ENCODE measurements at places on chromosomes 4 and X.

GRCh38 chrX:11040405-11040804 is 70.7 kb upstream of the HCCS start:
- DNase-seq: no peak

GRCh38 chr4:244471-244870 is 60.8 kb downstream of the ZNF732 start:
- peak; percentile 9 for DNase-seq

GRCh38 chrX:150429594-150429993 is 66.5 kb downstream of the MAMLD1 start:
- no peak for DNase-seq

GRCh38 chrX:35696760-35697234 is 101.3 kb upstream of the MAGEB16 start:
- no peak for DNase-seq

- no peak for DNase-seq
These were observed 11.9 kb upstream of the SH3KBP1 start for GRCh38 chrX:19899217-19899788.

DNA sequence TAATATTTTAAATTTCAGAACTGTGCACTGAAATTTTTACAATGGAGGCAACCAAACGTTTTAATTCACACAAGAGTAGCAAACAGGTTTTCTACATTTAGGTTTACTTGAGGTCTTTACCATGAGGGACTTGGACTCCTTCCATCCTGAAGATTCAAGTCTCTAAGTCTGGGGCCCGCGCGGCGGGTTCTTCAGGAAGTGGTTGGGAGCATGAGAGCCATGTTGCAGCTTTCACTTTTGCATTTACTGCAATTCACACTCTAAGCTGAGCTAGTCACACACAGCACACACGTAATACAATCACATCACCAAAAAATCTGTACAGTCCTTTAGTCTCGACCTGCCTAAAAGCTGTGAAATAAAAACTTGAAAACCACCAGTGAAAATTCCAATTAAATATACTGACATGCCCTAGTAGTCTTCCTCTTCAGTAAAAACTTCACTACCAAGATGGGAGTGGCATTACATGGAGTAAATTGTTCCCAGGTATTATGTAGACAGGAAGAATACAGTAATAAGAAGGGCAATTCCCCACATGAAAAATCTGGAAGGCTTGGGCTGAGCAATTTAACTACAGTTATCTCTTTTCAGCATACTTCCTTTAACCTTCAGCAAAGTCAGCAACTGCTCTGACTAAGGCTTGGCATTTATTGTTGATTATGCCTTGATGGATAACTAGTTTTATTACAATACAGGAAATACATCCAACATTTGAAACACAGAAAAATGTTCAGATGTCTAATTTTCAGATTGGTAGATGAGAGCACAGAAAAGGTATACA is 571.1 kb upstream of the DIPK2B start:
- DNase-seq: peak; percentile 36

DNA sequence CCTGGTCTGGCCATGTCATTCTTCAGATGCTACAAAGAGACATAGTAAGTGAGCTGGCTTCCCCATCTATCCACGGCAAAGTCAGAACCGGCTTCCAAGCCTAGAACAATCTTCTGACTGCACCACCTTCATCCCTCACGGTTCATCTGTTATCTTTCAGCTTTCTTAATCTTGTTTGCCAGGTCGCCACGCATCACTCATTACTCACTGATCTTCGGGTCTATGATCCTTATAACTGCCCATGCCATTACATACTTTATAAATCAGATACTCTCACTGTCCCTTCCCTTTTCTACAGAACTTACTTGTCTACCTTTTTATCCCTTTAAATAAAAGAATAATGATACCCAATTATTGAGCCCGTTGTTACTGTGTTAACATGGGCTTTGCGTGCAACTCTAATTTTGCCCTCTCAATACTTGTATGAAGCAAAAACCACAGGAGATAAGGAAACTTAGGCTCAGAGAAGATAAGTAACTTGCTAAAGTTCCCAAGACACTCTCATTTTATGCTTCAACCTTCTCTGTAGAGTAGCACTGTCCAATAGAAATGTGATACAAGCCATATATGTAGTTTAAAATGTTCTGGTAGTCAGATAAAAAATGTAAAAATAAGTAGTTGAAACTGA is 171.7 kb downstream of the AMELX start:
- DNase-seq: no peak

DNA sequence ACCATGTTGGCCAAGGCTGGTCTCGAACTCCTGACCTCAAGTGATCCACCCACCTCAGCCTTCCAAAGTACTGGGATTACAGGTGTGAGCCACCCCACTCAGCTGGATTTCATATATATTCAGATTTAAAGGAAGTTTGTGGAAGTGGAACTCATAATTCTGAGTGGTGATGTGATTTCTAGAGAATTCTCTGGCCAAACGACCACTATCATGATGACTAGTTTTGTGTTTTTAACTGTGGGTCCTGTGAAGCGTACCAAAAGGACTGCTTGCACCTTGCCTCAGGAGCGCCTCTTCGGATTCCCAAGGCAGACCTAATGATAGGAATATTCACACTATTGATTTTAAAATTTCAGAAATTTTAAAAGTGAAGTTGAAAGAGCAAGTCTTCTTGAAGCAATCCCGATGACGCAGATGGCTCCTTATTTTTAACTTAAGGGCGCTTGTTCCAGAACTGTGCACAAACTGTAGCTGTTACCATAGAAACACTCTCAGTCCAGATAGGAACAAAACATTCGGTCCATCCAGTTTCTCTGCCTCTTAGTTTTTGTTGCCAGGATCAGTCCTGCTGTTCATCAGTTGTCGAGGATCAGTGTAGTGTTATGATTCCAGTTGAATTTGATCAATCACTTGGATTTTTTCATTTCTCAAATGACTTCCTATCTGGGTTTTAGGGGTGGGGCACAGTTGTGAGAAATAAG is 51.7 kb upstream of the CLCN4 start:
- no peak for DNase-seq

DNA sequence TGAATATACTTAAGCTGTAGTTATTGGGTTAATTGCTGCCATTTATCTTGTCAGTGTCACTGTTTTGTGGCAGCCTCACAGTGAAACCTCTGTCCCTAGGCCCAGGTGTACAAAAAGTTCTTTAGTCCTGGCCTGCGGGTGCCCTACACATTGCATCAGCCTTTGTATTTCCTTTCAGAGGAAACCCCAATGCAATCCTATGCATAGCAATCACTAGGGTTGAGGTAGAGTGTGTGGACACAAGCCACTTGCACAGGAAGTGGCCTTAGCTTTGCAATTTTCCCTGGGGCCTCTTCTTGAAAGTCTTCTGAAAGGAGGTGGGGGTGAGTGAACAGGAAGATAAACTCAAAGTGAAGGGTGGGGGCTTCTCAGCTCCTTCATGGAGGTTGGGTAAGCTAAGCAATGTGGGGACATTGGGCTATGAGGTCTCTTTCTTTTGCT is 27.8 kb downstream of the VSIG4 start:
- DNase-seq: no peak

- DNase-seq: no peak
These were observed 23.2 kb upstream of the ANOS1 start for GRCh38 chrX:8755116-8755515.

DNA sequence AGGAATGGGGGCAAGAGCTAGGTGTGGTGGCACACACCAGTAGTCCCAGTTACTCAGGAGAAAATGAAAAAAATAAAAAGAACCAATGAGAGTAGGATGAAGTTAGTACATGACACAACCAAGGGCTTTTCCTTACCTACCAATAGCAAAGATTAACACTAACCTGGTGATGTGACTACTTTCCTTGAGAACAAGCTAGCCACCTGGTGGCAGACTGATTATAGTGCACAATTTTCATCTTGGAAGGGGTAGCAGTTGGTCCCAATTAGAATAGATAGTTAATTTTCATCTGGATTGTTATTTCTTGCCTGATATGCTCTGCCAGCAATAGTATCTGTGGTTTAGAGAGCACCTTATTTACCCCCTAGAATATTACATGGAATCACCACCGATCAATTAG is 1216.8 kb upstream of the PABPC4L start:
- DNase-seq: no peak

DNA sequence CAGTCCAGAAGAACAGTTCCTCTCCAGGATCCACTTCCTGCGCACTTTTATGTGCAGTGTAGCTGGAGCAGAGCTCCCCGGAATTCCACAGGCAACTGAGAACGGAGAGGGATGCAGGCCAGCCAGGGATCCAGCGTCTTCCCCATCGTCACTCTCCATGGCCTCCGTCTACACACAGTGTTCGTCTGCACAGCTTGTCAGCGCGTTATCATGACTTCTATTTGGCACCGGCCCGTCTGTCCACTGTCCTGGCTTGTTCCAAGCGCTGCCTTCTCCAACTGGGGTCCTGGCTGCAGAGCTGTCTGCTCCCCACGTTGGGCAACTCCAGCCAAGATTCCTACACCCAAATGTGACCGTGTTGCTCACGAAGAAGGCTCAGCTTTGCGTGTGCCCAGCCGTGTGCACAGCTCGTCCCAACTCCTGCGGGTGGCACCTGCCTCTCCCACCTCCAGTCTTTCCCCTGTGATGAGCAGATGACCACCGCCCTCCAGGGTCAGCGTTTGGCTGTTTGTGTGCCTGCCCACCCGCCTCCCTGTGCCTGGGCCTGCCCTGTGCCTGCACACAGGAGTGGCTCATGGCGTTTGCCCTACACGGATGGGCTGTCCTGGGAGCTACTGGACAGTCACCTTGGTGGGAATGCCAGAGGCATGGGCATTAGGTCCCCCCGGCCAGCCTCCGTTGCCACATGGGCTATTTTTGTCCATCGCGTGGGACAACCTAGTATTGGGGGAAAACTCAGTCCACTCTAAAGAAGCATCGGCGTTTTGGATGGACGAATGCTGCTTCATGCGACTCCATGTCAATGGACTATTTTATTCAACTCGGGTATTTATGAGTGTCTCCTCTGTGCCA is 2.2 kb upstream of the CTBP1 start:
- no peak for DNase-seq

GRCh38 chrX:112759966-112760365 is 80.2 kb upstream of the LHFPL1 start:
- DNase-seq: no peak

Measured in stimulated activated CD4-positive, alpha-beta T cell treated with anti-CD3 and anti-CD28 coated beads, Interleukin-12 subunit alpha, Interleukin-12 subunit beta, amount 100 ng/mL, for 24 hours (primary cell).